Bone marrow (tissue), 2 donors: ENCODE measurements at places on chromosomes 4 and X.
A peak's percentile ranks its signal among the peaks of the same experiment; 100 is the strongest.

DNA sequence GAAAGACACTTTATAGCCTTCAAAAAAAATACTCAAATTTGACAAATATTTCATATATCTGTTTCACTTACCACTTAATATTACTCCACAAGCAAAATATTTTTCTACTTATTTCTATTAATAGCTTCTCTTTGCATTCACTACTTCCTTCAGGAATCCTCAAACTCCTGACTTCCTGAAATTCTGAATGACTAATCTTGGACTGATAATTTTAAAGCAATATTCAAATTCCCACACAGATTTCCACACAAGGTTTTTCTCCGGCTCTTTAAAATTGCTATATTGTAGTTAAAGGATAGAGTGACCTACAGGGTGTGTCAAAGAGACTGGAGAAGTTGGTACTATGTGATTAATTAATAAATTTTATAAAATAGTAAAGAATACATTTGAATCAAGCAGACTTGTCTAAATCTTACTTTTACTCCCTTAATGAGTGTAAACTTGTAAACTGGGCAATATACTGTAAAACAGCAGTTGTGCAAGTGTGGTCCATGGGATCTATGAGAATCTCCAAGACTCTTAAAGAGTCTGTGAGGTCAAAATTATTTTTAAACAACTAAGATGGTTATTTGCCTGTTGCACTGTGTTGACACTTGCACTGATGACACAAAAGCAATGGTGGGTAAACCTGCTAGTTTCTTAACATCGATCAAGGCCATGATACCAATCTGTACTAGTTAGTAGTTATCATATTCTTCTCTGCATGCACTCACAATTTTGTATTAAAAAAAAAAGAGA lies 44.5 kb downstream of the ANKRD17 start:
- DNase-seq: no peak

DNA sequence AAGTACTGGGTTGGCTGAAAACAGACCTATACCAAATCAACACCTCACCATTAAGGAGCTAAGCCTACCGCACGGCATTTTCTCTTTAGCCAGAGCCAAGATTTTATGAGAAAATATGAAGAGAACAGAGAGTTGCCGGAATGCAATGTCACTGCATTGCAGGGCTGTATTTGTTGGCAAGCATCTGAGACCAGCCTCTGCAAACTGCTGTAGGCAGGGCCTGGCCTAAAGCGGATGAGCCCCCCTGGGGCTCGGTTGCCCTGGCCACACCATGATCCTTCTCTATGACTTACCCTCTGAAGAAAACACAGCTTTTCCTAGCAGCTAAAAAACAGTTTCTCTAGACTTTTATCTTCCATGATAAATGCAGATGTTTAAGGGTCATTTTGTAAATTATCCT lies 120.5 kb upstream of the SORBS2 start:
- no peak for DNase-seq

- no peak for DNase-seq
These were observed 92.1 kb downstream of the CEP135 start for GRCh38 chr4:56040842-56041241.

GRCh38 chrX:22345884-22346283 lies 73.2 kb downstream of the CBLL2 start:
- DNase-seq: no peak

DNA sequence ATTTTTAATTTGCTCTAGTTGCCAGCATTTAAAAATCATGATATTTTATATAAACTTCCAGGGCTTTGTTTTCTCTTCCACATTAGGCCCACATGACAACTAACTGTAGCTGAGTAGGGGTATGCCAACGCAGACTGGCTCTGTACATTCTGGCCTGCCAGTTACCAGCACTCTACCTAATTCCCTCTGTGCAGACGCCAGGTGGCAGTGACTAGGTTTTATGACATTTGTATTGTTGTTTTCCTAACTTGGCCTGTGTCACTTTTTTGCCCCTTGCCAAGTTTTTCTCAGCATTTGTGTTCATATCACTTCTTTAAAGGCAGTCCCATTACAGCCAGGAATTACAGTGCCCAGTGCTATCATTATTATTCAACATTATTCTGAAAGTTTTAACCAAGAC lies 347.5 kb downstream of the NKX6-1 start:
- no peak for DNase-seq

- DNase-seq: no peak
These were observed at the start of gene HTR2C for GRCh38 chrX:114583646-114584374. Gene HTR2C (plus strand): TSS chrX:114584086. CDS start chrX:114726937, 142,851 bp downstream.

- no peak for DNase-seq
These were observed 36.5 kb downstream of the DCTD start for GRCh38 chr4:182880387-182881356.

- no peak for DNase-seq
These were observed 29.1 kb downstream of the PHOX2B start for GRCh38 chr4:41719417-41719816.

- no peak for DNase-seq
These were observed 379.1 kb upstream of the GRID2 start for GRCh38 chr4:91924625-91925024.

- no peak for DNase-seq
These were observed 94.4 kb downstream of the NWD2 start for GRCh38 chr4:37338972-37339371.

DNA sequence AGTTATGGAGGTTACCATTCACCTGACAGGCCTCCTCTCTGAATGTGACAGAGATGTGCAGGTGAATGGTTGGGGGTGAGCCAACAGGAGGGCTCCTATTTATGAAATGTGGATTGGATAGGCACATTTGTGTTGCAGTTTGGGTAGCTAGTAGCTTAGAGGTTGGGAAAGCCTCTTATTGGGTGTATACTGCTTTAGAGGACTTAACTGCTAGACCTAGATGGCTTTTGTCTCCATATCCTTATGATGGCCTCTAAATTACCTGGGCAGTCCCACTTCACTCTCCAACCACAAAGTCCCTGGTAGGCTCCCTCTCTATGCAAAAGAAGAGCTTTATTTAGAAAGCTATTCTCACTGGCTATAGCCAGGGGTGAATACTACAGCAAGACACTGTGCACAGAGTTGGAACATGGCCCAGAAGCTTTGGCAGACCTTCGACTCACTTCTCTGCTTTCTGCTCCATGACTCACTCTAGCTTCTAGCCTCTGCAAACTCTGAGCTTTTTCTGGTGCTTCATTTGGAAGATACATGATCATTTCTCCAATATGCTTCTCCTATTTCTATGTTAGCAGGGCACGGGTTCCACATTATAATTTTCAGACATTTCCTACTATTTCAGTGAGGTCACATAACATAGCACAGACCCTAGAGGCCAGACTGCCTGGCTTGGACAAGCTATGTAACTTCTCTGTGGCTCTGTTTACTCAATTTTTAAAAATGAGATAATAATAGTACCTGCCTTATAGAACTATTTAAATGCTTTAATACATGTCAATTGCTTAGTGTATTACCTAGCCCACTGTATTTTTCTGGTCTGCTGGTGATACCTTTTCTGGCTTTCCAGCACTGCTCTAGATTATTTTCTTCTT lies 6.0 kb upstream of the VGLL1 start:
- peak; percentile 72 for DNase-seq

GRCh38 chr4:10982305-10982704 lies 297.7 kb upstream of the CLNK start:
- no peak for DNase-seq

GRCh38 chr4:165663411-165663810 lies 209.6 kb upstream of the TLL1 start:
- no peak for DNase-seq

- DNase-seq: no peak
These were observed 19.2 kb downstream of the ETDC start for GRCh38 chrX:135328421-135329005.
